Osteocyte (in vitro differentiated cells): ENCODE measurements at places on chromosomes 2 and 18. TPM values are rescaled to one million over a fixed set of nuclear protein-coding genes. Genes with fewer than 3 reads are reported as not detected.

The ST8SIA3 gene
- not detected in 2 replicates for total RNA-seq

The LHCGR gene
- total RNA-seq: not detected in 2 replicates

The GPR39 gene
- total RNA-seq: 0.21 and 0.42 TPM in 2 replicates

The CD8B2 gene
- not detected in 2 replicates for total RNA-seq

The GCKR gene
- total RNA-seq: not detected in 2 replicates

The PTPRN gene
- total RNA-seq: 0.24 TPM in 1 of 2 replicates, not detected in the other

The COLEC12 gene
- 113 and 120 TPM in 2 replicates for total RNA-seq

The HOXD9 gene
- not detected in 2 replicates for total RNA-seq

The SH2D6 gene
- total RNA-seq: 0.51 and 1.6 TPM in 2 replicates

GRCh38 chr2:62334440-62335058, 138.6 kb downstream of the B3GNT2 start:
- DNase-seq: no peak

GRCh38 chr2:226155093-226155875, 644.3 kb downstream of the IRS1 start:
- no peak for DNase-seq

GRCh38 chr18:5622905-5623304, 79.1 kb upstream of the EPB41L3 start:
- no peak for DNase-seq

DNA sequence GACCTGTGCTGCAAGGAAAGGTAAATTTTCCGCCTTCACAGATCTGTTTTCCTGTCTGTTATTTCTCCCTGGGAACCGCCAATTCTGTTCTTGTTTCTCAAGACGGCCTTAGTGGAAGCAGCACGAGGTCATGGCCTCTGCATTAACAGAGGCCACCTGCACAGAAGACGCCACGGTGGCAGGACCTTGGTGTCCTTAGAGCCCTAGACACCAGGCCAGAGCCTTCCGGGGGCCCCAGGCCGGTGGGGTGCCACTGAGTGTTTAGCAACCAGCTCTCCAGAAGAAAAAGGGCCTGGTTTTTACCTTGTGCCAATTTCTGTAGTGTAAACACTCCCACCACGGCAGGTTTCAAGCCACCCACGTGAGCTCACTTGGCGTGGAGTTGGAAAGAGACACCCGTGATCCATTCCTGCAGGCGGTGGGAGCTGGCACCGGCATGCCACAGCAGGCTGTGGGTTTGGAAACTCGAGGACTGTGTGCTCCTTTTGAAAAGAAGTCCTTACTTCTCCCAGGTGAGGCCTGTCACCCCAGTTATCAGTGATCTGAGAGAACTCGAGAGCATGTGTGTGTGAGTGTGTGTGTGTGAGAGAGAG, 103.9 kb upstream of the HDAC4 start:
- no peak for DNase-seq

DNA sequence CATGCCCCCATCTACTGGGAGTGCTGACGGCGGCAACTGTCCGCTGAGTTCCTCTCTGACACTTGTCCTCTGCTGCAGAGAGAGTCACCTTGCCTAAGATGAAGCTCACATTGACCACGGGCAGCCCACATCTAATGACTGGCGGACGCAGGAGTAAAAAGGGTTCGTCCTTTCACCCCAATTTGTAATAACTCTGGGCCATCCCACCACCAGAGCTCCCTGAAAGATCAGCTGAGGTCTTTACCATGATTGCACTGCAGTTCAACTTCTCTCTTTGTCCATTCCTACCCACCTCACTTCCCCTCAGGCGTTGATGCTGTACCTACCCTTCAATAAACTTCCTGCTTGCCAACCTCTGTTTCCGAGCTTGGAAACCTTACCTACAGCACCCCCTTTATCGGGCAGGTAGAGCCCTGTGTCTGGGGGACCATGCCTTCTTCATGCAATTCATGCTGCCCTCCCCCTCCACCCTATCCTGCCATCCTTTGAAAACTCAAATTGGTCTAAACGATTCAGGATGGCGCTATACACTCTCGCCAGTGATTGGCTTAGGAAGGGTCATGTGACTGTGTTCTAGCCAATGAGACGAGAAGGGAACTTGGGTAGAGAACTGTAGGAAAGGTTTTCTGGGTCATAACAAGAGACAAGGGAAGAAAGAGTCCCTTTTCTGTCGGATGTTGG, 10.3 kb upstream of the B3GNT2 start:
- no peak for DNase-seq

GRCh38 chr2:102342888-102343287, 12.7 kb upstream of the IL18R1 start:
- no peak for DNase-seq

DNA sequence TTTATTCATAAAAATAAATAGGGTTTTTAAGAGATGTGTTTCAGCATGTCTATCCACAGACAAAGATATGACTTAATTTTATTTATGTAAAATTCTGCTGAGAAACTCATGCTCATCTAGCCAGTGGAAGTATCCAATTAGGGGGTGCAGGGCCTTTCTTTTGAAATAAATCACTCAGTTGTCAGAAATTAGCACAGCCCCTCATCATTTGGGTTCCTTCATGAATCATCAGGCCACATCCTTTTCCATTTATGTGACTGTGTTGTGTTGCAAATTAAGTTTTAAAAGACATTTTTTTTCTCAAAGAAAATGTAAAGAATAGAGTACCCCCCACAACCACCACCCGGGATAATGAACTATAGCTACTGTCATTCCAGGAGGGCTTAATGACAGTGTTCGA, 185.8 kb downstream of the NRP2 start:
- no peak for DNase-seq

GRCh38 chr2:36123995-36124394, 231.6 kb upstream of the CRIM1 start:
- DNase-seq: no peak

- DNase-seq: no peak
Measured at GRCh38 chr18:6994771-6995430, 122.7 kb downstream of the LAMA1 start.
